ENCODE measurements at places on chromosomes 12 and 14.
A peak's percentile ranks its signal among the peaks of the same experiment; 100 is the strongest.

DNA sequence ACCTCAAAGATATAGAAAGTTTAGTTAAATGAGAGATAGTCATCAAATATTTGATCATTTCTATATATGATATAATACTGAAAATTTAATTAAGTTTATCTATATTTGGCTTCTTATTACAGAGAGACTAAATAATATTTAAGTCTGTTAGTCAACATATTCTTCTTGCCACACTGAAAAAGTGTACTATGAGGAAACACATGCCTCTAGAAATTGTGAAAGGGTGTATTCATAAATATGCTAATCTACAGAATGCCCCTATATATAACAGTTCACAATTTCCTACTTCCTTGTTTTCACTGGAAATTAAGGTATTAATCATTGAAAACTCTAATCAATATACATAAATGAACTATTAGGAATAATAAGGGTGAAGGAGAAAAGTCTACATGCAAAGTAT lies 31.4 kb upstream of the ETV6 start:
- no peak for DNase-seq

DNA sequence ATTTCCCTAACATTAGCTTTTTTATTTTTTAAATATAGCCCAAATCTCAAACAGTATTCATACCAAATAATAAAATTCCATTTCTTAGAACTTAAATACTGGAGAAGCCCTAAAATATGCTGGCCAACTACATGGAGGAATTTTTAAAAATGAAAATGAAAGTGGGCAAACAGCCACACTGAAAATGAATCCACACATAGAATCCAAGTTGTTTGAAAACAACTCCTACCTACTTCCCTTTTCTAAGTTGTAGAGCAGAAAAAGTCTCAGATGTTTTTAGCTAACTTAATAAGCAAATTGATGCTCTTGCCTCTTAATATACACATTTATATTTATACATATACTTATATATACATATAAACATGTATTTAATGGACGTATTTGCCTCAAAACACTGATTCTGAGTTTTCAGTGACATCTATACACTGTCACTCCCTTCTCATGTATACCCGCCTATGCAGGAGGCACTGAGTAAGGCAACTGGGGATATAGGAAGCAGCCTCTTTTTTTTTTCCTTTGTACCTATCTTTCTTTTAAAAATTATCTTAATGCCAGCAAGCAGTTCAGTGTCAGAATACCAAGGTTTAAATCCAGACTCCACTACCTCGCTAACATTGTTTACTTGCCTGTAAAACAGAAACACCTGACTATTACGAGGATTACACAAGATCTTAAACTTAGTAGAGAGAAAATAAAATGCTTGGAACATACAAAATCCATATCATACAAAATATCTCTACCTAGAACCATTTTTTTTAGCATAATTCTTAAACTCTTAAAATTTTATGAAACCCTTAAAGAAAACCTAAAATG lies 13.3 kb downstream of the DICER1 start:
- peak; percentile 13 for DNase-seq

DNA sequence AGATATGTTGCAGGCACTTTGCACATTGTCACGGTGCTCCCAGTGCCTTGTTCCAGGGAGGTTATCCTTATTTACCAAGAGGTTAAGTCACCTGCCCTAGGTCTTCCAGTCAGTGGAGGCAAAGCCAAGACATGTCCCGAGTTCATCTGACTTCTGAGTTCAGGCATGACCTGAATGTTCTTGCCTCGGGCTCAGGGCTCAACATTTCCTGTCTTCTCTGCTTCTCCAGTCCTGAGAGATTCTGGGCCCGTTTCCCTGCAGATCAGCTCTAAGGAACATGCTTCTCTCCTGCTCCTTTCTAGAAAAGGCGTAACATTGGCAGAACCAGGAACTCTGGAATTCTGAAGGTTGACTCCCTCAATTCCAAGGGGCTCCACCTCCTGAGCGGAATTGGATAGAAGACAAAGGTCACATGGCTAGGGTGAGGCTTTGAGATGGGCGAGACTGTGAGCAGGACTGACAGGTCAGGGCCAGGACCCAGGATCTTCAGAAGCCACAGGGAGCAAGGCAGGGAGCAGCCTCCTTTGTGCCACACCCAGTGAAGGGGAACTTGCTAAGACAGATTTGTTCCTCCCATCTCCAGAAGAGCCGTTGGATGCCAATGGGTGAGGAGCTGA lies 19.9 kb downstream of the BDKRB2 start:
- DNase-seq = no peak

DNA sequence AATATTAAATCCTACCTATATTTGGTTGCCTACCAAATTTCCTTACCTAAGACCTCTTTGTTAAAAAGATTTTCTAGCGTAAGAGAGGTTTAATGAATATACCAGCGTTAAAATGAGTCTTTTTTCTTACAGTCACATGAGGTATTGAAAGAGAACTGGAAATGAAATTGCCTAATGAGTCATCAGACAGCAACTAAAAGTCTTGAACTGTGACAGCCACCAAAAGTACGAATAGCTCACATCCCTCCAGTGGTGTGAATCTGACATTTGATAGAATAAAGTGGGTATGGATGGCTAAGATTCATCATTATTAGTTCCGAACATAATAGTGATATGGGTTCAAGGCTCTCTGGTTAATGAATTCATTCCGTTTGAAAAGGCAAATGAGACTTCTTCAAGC lies 1297.3 kb downstream of the AACS start:
- no peak for DNase-seq

- no peak for DNase-seq
These were observed 1.2 kb downstream of the PPP1R12A start for GRCh38 chr12:79933532-79934264.

GRCh38 chr12:101862245-101862644 lies 15.1 kb upstream of the DRAM1 start:
- DNase-seq = no peak

DNA sequence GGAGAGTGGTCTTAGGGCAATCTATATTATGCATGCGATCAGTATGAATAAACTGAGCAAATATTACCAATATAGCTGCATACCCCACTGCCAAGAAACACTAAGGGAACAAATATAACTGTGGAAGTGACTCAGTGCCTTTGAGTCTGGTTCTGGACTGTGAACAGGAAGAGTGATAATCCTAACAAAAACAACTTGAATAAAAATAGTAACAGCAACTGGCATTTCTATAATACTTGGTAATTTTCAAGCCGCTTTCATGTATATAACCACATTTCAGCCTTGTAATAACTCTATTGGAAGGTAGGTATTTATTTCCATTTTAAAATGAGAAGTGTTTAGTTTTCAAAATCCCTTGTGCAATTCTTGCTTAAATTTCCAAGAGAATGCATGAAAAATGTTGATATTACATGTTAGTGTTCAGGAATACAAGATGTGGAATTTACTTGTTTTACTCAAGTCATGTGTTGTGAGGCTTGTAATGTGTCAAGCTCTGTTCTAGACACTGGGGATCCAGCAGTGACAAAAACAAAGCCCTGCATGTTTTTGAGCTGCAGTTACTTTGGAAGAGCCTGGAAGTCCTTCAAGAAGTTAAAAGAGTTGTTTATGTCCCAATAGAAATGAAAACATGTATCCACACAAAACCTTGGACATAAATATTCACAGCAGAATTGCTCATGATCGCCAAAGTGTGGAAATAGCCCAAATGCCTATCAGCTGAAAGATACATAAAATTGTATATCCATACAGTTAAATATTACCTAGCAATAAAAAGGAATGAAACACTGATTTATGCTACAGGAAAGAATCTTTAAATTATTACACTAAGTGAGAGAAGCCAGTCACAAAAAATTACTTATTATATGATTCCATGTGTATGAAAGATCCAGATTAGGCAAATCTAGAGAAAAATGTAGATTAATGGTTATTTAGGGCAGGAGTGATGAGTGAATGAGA lies 338.1 kb upstream of the TMEM132C start:
- DNase-seq = peak; percentile 53

GRCh38 chr14:72947366-72948160 lies 21.3 kb downstream of the DCAF4 start:
- no peak for DNase-seq

GRCh38 chr14:31336646-31337045 lies 83.7 kb downstream of the HEATR5A start:
- DNase-seq = no peak

DNA sequence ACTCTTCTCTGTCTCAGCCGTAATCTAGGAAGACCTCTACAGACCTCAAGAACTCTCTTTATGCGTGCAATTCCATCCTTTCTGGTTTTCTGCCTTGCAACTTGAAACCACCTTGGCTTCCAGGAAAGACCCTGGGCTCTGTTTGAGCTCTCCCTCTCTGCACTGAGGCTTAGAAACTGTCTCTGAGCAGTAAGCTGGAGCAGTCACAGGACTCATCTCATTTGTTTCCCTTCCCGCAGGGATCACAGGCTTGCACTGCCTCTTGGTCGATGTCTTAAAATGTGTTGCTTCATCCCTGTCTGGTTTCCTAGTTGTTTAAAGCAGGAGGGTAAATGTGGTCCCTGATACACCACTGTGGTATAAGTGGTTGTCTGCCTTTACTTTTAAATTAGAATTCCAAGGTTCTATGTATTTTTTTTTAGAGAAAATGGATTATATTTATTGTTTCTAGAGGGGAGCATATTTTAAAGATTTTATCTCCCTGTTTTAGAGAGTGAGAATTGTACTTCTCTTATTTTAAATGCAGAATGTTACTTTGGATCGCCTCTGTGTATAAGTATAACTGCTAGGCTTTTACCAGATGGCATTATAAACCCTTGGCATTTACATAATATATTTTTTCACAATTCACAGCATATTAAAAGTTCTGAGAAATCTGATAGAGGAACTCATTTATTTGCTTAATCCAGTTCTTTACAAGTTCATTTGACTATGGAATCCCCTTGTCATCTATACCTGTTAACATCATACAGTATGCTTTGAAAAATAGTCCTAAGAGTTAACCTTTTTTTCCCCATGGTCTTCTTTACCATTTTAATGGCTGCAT lies 26.4 kb downstream of the EID3 start:
- DNase-seq = no peak

- no peak for DNase-seq
These were observed 108.6 kb downstream of the FGD4 start for GRCh38 chr12:32507942-32508320.

DNA sequence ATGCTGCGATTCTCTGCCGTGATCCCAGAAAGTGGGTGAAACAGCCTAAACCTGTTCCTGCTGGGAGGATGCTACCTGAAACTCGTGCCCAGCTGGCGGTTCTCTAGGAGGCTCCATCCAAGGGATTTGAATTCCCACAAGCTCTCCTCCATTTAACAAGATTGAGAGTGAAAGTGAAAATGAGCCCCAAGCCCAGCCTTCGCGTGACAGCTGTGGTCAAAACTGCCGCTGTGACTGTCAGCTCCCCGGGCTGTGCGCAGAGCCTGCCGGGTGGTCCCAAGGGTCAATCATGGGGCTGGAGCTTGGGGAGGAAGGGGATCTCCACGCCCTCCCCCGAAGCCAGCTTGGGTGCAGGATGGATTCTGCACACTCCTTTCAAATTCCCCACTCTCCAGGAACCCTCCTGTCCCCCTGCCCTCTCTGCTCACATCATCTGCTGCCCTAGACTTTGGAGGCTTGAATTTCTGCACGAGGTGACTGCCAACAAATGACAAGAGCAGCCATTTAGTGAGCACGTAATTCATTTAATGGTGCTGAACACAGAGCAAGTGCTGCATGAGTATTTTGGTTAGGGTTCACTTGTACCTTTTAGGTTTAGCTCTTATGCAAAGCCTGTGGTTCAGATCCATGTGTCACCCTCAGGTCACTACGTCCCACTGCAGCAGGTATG lies 5.3 kb downstream of the ASB2 start:
- no peak for DNase-seq

- DNase-seq = peak; percentile 95
These were observed 12.2 kb downstream of the AGAP2 start for GRCh38 chr12:57726151-57726883.

DNA sequence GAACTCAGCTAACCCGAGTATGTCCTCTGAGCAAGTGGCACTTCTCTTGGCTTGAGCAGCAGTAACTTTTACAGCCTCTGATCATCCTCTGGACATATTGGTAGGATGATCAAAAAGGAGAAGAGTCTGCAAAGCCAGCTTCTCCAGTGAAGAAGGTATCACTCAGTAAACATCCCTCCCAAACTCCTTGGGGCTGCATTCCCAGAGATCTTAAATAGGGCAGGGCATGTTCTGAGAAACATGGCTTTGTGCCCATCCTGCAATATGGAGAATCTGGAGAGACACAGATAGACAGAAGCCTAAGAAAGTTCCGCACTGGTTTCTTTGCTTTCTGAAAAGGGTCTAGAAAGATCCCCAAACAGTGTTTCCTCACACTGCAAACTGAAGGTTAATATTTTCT lies 65.4 kb downstream of the RBM19 start:
- no peak for DNase-seq

DNA sequence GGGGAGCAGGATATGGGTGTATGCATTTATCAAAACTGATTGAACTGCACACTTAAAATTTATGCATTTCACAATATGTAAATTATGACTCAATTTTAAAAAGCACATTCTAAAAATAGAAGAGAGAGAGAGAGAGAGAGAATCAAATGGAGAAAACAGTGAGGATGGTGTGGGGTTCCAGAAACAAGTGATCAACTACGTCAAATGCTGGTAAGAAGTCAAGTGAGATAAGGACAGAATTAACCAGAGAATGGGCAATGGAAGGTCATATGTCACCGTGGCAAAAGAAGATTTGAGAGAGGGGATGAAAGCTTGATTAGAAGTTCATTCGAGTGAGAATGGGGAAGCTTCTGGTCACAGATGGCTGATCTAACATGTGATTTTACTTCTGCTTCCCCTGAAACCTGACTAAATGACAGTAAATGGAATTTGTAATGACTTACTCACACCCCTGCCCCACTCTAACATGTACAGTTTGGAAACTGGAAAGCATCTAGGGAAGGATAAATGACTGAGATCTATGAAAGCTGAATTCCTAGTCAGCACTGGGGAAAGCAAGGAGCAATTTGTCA lies 276.5 kb upstream of the AMIGO2 start:
- no peak for DNase-seq

DNA sequence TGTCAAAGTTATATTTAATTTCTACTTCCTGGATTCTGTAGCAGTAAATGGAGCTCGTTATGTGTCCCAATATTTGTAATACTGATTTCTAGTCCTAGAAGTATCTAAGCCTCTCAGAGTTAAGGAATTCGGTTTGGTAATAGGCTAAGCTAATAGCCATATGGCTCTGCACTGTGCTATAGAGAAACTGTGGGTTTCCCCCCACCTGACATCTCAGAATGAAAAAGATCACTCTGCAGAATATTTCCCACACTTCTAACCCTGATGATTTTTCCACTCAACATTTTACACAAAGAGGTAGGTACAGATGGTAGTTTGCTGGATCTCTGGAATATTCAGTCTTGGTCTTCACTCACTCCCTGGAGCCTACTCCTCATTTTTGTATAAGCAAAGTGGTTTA lies 71.2 kb downstream of the BORCS5 start:
- no peak for DNase-seq

DNA sequence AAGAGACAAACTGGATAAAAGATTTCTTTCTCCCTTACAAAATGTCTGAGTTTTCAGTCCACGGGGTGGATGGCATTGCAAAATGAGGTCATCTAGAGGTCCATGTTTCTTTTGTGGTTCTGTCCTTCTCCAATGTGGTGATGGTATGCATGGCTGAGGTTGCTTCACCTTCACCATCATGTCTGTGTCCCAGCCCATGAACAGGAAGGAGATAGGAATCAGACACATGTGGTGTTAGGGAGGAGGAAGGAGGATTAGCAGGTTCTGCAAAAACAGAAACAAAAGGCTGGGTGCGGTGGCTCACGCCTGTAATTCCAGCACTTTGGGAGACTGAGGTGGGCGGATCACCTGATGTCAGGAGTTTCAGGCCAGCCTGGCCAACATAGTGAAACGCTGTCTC lies 11.0 kb upstream of the AEBP2 start:
- DNase-seq = no peak

- DNase-seq = no peak
These were observed 231.8 kb upstream of the AMIGO2 start for GRCh38 chr12:47311568-47311967.
